ENCODE measurements at places on chromosomes 3 and 15.

DNA sequence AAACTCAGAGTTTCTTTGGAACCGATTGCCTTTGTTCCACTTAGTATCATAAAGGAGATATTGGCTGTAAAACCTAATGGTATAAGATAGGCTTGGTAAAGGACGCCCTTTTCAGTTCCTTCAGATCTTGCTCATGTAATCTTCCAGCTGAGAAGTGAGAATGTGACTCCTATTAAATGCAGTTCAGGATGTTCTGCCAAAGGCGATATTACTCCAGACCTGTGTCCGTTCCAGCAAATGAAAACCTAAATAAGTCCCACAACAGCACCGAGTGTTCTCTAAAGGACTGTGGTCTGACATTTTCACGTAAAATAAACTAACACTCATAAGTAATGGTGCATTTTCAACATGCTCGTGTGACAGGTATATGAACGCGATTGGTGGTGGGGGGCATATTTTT, 276.2 kb downstream of the FEZF2 start:
- DNase-seq, result no peak

- no peak for DNase-seq
Measured at GRCh38 chr15:56322444-56322843, 42.8 kb upstream of the TEX9 start.

DNA sequence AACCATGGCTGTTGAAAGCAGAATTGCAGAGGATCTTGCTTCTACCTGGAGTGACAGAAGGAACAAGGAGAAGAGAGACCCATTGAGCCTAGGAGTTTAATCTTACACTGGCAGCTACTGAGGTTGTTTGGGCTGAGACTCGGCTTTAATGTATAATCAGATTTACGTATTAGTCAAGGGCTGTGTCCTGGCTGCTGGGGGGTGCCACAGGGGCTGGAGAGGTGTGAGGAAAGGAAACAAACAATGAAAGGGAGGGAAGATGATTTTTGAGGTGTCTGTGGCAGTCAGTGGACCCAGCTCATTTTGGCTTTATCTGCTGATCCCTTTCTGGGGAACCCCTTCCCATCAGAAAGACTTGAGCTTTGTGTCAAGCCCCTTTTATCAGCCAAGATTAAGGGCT, 95.7 kb downstream of the PRICKLE2 start:
- no peak for DNase-seq

GRCh38 chr3:134858441-134859035, 63.5 kb downstream of the EPHB1 start:
- DNase-seq, result no peak

DNA sequence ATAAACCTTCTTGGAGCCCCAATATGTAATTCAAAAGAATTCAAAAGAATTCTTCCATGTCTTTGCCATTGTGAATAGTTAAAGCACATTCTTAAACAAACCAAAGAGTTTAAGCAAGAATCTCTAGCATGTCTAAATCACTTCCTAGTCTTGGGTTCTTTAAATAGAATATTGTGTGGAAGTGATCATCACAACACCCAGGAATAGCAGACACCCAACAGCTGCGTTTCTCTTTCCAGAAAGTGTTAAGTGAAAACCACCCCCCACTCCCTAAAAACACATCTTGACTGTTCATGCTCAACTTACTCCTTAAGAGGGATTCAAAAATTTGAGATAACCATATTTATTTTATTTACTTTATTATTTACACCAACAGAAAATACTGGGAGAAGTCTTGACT, 24.1 kb upstream of the CAPN7 start:
- no peak for DNase-seq

DNA sequence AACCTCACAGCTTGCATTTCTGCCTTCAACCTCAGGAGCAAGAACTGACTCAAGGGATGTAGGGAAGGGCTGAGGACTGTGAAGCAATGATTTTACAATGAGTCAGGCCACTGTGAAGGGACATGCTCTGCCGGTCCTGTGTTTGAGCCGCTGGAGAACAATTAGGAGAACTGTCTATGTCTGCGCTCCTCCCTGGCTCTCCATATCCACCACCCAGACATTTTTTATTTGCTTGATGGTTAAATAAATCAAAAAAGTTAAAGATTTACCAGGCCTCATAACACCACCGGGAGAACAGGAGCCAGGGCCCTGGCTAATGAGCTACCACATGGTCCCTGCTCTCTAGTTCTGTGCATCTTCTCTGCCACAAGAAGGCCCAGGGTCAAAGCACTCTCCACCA, 29.6 kb downstream of the SEC61A1 start:
- DNase-seq, result no peak

- no peak for DNase-seq
Measured at GRCh38 chr3:43405888-43406642, 119.7 kb downstream of the SNRK start.

DNA sequence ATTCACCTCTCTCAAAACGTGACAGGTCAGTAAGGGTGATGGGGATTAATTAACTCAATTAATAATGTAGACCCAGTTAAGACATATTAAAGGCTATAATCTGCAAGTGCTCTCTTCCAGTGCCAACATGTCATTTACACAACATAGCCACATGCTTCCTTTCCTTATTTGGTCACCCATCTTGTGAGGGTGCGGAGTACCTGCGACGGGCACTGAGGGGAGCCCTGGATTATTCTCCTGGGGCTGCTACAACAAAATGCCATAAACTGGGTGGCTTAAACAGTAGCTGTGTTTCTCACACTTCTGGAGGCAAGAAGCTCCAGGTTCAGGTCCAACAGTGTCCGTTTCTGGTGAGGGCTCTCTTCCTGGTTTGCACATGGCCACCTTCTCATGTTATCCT, 157.4 kb upstream of the LRTM1 start:
- no peak for DNase-seq

All from activated CD8-positive, alpha-beta memory T cell treated with anti-CD3 and anti-CD28 coated beads, Interleukin-2, amount 50 U/mL, for 4 hours (primary cell).